Vagina (tissue), 2 donors: ENCODE measurements at places on chromosomes 7 and 10. TPM values are rescaled to one million over a fixed set of nuclear protein-coding genes. Genes with fewer than 3 reads are reported as not detected.

GRCh38 chr7:38482521-38482920, 148.7 kb downstream of the AMPH start:
- DNase-seq: no peak

DNA sequence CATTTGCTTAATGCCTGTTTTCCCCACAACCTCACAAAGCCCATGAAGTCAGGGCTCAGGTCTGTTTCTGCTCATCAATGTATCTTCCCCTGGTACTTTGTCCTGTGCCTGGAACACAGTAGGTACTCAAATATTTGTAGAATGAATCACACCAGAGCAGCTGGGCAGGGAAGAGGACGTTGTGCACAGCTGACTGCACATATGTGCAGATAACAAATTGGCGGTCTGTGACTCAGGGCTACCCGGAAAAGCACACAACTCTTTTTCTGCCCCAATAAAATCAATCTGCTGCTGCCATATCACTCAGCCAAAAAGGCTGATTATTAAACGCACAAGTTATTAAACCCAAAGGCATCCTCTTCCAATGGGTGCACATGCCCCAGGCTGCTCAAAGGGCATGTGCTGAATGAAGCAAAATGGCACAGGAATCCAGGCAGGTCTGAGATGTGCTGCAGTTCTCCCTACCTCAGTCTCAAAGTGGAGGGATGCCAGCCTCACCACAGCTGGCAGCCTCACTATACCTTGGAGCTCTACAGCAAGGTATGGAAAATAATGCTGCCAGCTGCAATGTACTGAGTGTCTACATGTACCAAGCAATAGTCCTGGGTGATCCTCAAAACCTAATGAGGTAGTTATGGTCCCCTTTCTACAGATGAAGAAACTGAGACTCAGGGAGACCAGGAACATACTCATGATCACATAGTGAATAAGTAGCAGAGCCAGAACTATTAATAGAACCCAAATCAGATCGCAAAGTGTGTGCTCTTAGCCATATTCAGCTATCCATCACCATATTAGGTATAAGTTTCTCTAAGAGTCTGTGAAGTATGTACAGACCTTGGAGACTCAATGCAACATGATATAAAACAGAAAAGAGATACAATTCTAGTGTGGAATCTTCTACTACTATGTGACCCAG, 43.4 kb downstream of the SORBS1 start:
- DNase-seq: no peak

Gene SAMD9L
- 8.6 TPM for total RNA-seq

Gene SPDYE2B
- total RNA-seq: not detected

Gene CAV2
- 42.5 TPM for total RNA-seq
